ENCODE measurements at places on chromosomes 5 and 9.

DNA sequence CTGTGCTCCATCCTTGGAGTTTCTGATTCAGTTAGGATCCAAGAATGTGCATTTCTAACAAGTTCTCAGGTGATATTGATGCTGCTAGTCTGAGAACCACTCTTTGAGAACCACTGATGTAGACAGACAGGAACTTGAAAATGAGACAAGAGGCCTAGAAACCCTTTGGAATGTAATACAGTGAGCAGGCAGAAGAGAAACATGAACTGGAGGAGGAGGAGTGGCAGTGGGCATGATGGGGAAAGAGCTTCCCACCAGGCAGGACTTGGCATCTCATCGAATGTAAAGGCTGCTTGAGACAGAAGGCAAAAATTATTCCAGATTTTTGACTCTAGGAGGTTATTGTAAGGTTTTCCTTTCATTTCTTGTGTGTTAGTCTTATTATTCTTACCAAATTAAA, 295.8 kb upstream of the SGCD start:
- no peak for DNase-seq

DNA sequence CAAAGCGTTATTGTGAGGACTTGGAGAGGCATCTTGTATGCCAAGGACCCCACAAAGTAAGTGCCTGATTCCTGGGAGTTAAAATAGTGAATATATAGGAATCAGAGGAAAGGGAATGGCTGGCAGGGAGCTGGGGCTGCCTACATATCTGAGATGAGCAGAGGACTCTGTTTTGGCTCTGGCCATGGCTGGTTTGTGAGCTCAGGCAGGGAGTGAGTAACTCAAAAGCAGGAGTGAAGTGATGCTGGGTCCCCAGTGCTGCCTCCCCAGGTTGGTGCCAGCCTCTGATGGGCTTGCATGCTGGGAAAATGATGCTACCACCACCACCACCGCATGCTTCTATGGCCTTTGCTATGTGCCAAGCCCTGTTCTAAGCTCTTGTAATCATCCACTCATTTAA, 246.0 kb upstream of the MVB12B start:
- no peak for DNase-seq

- DNase-seq: no peak
Measured at GRCh38 chr5:126816649-126817048, 39.7 kb downstream of the LMNB1 start.

- DNase-seq: peak; percentile 79
Measured at GRCh38 chr9:136695435-136695895, 8.2 kb upstream of the AGPAT2 start.

GRCh38 chr5:126752081-126752785, 24.7 kb upstream of the LMNB1 start:
- DNase-seq: no peak

DNA sequence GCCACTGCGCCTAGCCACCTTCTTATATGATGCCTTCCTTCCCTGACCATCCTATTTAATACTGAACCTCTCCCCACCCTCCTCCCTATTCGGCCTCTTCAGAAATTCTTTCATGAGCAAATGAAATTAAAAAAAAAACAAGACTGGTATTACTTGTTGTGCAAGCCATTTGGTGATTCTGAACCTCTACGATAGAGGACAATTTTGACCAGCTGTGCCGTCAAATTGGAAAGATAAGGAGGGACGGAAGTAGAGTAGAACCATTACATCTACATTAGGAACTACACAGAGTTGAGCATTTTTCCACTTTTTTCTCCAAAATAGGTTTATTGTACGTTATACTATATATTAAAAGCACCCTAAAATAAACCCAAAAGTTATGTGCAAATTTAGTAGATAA, 2.9 kb downstream of the DHX29 start:
- no peak for DNase-seq

DNA sequence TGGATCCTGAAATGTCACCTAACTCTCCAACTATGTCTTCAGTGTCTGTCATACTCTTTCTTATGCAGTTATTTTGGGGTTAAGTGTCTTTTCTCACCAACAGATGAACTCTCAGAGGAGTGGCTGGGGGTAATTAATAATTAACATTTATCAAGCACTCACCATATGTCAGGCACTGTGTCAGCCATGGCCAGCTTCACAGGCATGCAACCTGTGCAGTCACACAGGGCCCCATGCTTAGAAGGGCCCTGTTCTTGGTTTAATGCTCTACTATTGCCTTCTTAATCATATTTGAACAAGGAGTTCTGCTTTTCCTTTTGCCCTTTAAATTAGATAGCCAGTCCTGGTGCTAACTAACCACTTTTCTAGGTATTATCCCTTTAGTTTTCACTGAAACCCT, 3.4 kb upstream of the GRPEL2 start:
- DNase-seq: no peak

DNA sequence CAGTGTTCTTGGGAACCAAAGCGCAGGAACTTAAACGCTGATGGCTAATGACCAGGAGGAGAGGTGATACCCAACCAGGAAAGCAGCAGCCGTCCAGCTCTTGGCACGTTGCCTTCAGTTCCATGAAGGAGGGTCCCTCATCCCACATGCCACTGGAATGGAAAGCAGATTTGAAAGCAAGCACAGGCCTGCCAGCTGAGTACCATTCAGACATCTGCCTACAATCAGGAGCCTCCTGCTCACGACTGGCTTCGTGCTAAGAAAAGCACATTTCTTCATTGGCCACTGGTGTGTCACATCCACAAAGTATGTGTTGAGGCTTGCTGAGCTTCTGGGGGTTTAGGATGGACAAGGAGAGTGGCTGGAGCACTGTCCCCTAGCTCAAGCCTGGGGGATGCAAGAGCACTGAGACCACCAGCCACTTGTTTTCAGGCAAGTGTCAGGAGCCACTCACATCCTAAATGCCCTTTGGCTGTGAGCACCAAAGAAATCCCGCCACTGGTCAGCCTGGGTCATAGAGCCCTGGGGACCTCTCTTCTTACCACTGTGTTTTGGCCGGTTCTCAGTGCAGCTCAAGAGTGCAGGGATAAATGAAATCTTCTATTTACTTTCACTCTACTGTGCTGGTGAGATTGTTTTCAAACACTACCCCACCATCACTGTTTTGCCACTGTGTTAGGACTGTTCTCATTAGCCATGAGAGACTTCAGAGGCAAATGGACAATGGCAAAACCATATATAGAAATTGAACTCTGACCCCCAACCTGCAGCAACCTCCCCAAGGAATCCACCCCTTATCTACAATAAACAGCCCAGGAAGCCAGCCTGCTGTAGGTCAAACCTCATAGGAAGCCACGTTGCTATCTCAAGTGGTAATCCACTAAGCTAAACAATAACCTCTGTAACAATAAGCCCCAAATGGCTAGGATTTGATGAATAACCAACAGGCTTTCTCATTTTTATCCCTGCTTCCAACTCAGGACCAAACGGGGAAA, 58.3 kb downstream of the MTX3 start:
- no peak for DNase-seq

DNA sequence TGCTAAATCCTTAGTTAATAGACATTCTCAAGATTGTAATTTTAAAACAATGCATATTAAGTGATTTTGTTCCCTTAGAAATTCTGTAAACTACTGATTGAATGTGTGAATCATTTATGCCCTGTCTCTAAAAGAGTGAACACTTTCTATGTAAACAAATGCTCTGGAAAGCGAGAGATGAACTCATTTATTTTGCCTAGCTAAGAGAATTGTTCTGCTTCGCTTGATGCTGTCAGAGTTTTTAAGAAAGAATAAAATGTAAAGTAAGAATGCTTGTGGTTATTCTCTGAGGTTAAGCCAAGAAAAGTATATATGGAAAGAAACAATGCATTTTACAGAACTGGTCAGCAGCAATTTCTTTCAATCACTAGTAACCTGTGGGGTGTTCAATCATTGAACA, 347.4 kb upstream of the NUDT12 start:
- no peak for DNase-seq

DNA sequence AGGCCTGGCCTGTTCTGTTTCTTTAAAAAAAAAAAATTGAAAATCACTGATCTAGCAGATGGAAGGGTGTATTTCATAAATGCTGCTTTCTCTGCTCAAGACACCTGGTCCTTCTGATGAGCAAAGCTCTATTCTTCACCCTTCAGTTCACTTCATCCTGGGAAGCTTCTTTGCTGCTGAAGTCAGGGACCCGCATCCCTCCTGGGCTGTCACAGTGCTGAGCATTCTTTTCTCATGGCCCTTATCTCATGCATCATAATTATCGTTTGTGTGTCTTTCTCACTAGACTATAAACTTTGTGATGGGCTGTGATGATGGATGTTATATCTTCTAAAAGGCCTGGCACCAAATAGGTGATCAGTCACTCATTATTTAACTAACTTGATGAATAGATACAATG, 461.0 kb downstream of the GADD45G start:
- no peak for DNase-seq

- no peak for DNase-seq
Measured at GRCh38 chr5:13217636-13218035, 726.9 kb downstream of the DNAH5 start.

GRCh38 chr5:149700347-149700746, 29.8 kb upstream of the PPARGC1B start:
- no peak for DNase-seq

- no peak for DNase-seq
Measured at GRCh38 chr5:97629276-97629675, 446.2 kb upstream of the RIOK2 start.

- DNase-seq: no peak
Measured at GRCh38 chr5:177491429-177491945, 5.9 kb downstream of the PDLIM7 start.

DNA sequence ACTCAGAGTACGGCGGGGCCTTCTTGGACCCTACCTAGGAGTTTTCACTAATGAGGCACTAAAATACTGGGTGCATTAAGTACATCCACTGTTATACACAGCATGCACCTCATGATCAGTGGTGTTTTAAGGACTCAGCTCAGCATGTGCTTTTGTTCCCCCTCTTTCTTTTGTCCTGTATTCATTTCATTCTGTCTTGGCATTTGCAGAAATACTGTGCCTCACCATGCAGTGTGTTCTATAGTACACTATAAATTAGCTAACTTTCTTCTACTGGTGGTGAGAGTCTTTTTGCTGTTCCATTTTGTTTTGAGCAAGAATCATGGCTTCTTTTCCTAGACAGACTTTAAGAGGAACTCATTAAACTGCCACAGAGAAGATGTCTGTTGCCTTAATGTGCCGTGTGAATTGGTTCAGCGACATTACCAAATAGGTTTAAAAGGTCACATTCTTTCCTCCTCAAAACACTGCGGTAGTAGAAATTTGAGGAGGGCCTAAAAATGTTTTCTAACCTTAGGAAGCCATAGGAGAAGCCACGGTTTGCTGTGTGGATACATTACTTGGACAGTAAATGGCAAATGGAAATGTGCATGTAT, 276.6 kb downstream of the MAST4 start:
- DNase-seq: no peak

- no peak for DNase-seq
Measured at GRCh38 chr9:129270903-129271431, 92.9 kb upstream of the IER5L start.

Data from NCI-H1417 treated with DMSO at 0.1 percent for 48 hours (cell line).